Activated T-cell treated with anti-CD3 and anti-CD28 coated beads, Interleukin-2, amount 50 U/mL, for 72 hours (primary cell): ENCODE measurements at places on chromosomes 7 and 10. TPM values are rescaled to one million over a fixed set of nuclear protein-coding genes. Genes with fewer than 3 reads are reported as not detected.

- no peaks in the 10 kb centered on the region for H3K4me1 ChIP-seq
- no peak overlapping the region for H3K4me3 ChIP-seq
- no peak for DNase-seq
- no peaks in the 10 kb centered on the region for H3K36me3 ChIP-seq
- H3K27ac ChIP-seq = no peak overlapping the region
Observed at GRCh38 chr10:36692759-36693158, 432.6 kb upstream of the ANKRD30A start.

DNA sequence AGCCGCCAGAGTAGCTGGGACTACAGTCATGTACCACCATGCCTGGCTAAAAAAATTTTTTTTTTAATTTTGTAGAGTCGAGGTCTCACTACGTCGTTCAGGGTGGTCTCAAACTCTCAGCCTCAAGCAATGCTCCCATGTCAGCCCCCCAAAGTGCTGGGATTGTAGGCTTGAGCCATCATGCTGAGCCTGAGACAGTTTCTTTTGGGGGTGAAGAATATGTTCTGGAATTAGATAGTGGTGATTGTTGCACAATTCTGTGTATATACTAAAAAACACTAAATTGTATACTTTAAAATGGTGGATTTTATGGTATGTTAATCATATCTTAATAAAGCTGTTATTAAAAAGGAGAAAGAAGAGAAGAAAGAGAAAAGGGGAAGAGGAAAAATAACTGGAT is 1.5 kb downstream of the CUZD1 start:
- H3K4me1 ChIP-seq = peaks cover 4% of the 10 kb centered on the region
- H3K27me3 ChIP-seq = no peaks in the 10 kb centered on the region
- no peak for DNase-seq

DNA sequence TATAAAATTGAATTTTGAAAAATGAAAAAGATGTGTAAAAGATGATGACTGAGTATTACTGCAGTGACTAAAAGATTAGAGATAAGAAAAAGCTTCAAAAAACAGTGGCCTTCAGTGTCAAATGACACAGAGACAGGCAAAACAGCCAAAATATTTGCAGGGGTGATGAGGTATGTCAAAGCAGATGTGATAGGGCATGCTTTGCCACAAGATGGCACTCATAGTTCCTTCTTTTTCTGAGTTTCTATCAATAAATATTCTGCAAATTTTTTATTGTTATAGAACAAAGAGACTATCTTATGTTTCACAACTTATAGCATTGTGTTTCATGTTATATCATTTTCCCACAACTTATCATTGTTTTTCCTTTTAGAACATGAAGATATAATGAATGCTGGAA is 344.1 kb upstream of the HPS1 start:
- no peaks in the 10 kb centered on the region for H3K36me3 ChIP-seq
- H3K4me1 ChIP-seq = no peaks in the 10 kb centered on the region
- H3K27me3 ChIP-seq = no peaks in the 10 kb centered on the region
- no peak for DNase-seq

- peak overlapping the region; percentile 81 for H3K27ac ChIP-seq
- H3K36me3 ChIP-seq = peaks cover 9% of the 10 kb centered on the region
- H3K4me1 ChIP-seq = peaks cover 8% of the 10 kb centered on the region
Observed at GRCh38 chr7:26305090-26305868, 13.6 kb downstream of the SNX10 start.

GRCh38 chr7:95269640-95270039 is 54.7 kb downstream of the PON1 start:
- peaks cover 9% of the 10 kb centered on the region for H3K4me1 ChIP-seq
- H3K4me3 ChIP-seq = peak overlapping the region; percentile 19
- DNase-seq = no peak
- peak overlapping the region; percentile 49 for H3K27ac ChIP-seq
- no peaks in the 10 kb centered on the region for H3K36me3 ChIP-seq

- H3K27ac ChIP-seq = no peak overlapping the region
- H3K27me3 ChIP-seq = no peaks in the 10 kb centered on the region
- H3K4me1 ChIP-seq = peaks cover 6% of the 10 kb centered on the region
- no peak overlapping the region for H3K4me3 ChIP-seq
Observed at GRCh38 chr7:37247861-37248260, 200.8 kb downstream of the ELMO1 start.

DNA sequence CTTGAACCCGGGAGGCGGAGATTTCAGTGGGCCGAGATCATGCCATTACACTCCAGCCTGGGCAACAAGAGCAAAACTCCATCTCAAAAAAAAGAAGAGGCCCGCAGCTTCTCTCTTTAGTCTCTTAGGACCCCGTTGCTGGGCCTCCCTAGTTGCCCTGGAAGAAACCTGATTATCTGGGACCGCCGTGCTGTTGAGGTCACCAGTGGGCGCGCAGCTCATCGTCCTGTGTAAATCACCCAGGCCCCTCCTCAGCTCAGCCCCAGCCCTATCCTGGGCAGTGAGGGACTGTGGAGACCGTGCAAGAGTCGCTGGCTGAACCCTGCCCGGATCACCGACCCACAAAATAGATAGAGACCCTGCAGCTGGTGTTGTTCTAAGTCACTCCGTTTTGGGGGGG is 85.0 kb downstream of the UNCX start:
- H3K36me3 ChIP-seq = no peaks in the 10 kb centered on the region
- H3K27me3 ChIP-seq = no peaks in the 10 kb centered on the region
- no peak overlapping the region for H3K4me3 ChIP-seq
- DNase-seq = no peak

- H3K4me1 ChIP-seq = no peaks in the 10 kb centered on the region
- no peak for DNase-seq
- H3K4me3 ChIP-seq = no peak overlapping the region
- H3K36me3 ChIP-seq = no peaks in the 10 kb centered on the region
- H3K27ac ChIP-seq = no peak overlapping the region
Observed at GRCh38 chr7:131642429-131642828, 86.0 kb upstream of the PODXL start.

DNA sequence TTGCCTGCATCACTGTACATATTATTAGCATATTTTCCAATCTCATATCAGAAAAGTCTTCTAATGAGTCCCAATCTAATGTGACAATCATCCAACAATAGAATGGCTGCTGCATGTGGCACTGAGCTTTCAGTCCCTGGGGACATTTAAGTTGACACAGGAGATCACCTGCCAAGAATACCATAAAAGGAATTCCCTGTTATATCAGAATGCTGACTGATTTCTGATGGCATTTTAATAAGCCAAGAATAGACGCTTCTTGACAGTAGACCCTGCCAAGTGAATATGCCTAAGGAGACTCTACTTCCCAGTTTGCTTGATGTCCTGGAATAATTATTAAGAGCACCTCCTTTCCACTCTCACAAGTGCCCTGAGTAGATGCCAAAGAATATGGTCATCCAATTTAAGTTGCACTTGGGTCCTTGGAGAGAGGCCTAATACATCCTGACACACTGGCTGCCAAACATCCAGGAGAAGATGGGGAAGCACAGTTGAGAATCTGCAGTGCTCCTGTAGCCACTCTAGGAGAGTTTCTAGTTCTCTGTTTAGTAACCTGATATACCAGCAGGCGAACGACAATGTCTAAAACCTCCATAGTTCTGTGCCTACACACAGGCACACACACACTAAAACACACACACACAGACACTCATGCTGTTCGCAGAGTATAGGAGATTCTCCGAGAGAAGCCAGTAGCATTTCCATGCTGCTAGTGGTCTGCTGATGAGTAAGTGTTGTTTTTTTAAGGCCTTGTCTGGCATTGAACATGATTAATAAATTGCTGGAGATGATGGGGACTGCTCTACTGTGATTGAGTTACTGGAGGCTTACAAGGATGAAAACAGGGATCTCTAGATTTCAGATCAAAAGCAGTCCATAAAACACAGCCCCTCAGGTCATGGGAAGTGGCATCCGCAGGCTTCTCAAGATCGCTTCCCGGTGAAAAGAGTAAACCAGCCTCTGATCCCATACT is 369.6 kb downstream of the KCNMA1 start:
- no peaks in the 10 kb centered on the region for H3K36me3 ChIP-seq
- DNase-seq = no peak
- peaks cover 15% of the 10 kb centered on the region for H3K4me1 ChIP-seq
- no peak overlapping the region for H3K4me3 ChIP-seq

GRCh38 chr10:124647421-124648130 is 96.6 kb downstream of the FAM53B start:
- peak; percentile 73 for DNase-seq
- no peaks in the 10 kb centered on the region for H3K27me3 ChIP-seq
- H3K36me3 ChIP-seq = peaks cover 2% of the 10 kb centered on the region
- H3K4me3 ChIP-seq = peak overlapping the region; percentile 75

GRCh38 chr10:121608469-121609190 is 10.4 kb upstream of the FGFR2 start:
- no peaks in the 10 kb centered on the region for H3K4me1 ChIP-seq
- H3K36me3 ChIP-seq = no peaks in the 10 kb centered on the region
- no peak overlapping the region for H3K27ac ChIP-seq

GRCh38 chr10:11908536-11908935 is 85.4 kb downstream of the PROSER2 start:
- no peaks in the 10 kb centered on the region for H3K27me3 ChIP-seq
- no peaks in the 10 kb centered on the region for H3K36me3 ChIP-seq
- no peak overlapping the region for H3K27ac ChIP-seq
- no peak for DNase-seq

DNA sequence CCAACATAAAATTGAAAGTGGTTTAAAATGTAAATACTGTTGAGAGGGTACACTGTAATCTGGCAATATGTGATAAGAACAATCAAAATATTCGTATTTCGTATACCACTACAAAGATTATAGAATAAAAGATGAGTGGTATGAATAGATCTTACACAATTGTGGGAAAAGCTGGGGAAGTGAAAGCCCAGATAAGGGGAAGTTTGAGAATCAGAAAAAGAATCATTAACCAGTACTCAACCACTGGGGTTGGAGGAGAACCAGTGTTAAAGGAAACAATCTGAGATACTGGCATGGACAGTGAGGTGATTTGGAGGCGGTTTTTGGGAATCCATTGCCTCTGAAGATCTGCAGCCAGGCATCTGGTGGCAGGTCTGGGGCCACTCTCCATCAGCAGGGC is 59.7 kb upstream of the CDK14 start:
- no peak overlapping the region for H3K27ac ChIP-seq
- no peak for DNase-seq
- peaks cover 6% of the 10 kb centered on the region for H3K27me3 ChIP-seq
- H3K4me3 ChIP-seq = no peak overlapping the region

DNA sequence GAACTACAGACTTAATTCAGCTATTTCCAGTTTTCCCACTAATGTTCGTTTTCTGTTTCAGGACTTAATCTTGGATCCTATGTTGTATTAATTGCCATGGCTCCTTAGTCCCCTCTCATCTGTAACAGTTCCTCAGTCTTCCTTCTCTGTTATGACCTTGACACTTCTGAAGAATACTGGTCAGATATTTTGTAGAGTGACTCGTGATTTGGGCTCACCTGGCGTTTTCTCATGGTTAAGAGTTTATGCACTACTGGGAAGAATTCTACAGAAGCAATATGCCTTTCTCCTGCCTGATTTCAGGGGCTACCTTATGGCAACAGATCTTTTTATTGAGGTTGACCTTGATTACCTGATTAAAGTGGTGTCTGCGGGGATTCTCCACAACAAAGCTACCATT is 239.4 kb downstream of the CHCHD3 start:
- no peaks in the 10 kb centered on the region for H3K36me3 ChIP-seq
- H3K27me3 ChIP-seq = no peaks in the 10 kb centered on the region
- no peak for DNase-seq
- no peak overlapping the region for H3K27ac ChIP-seq
- H3K4me1 ChIP-seq = no peaks in the 10 kb centered on the region

DNA sequence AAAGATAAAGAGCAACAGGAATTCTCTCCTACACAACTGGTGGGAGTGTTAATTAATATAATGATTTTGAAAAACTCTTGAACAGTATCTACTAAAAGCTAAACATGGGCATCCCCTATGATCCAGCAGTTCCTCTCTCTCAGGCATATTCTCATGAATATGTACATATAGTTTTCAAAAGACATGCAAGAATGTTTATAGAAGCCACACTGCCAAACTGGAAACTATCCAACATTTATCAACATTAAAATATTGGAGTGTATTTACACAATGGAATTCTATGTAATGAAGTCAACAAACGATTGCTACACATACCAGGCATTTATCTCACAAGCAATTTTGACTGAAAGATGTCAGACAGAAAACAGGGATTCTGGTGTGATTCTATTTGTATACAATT is 404.5 kb upstream of the ANKRD30A start:
- H3K4me1 ChIP-seq = no peaks in the 10 kb centered on the region
- H3K27ac ChIP-seq = no peak overlapping the region
- DNase-seq = no peak
- H3K4me3 ChIP-seq = no peak overlapping the region
- H3K27me3 ChIP-seq = no peaks in the 10 kb centered on the region

GRCh38 chr10:75825235-75825634 is 393.8 kb downstream of the LRMDA start:
- H3K27me3 ChIP-seq = no peaks in the 10 kb centered on the region
- no peaks in the 10 kb centered on the region for H3K4me1 ChIP-seq
- no peak overlapping the region for H3K27ac ChIP-seq
- DNase-seq = no peak

- peaks cover 2% of the 10 kb centered on the region for H3K36me3 ChIP-seq
- no peak overlapping the region for H3K27ac ChIP-seq
Observed at GRCh38 chr7:131365838-131366237, 38.2 kb downstream of the MKLN1 start.

DNA sequence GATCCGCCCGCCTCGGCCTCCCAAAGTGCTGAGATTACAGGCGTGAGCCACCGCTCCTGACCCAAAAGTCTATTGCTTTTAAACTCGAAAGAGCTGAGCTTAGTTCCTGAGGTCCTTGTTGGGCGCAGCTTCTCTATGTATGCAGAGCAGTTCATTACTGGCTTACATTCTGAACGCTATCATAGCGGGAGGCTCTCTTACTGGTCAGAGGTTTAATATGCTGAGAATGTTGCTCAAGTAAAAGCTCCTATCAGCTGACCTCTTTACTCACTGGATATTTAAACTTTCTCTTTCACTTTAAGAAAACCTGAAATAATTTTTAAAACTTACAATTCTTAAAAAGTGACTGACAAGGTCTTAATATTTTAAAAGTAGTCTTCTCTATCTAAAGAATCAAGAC is 160.8 kb upstream of the WNT16 start:
- no peak overlapping the region for H3K27ac ChIP-seq
- no peaks in the 10 kb centered on the region for H3K4me1 ChIP-seq
- DNase-seq = no peak
- H3K36me3 ChIP-seq = no peaks in the 10 kb centered on the region

GRCh38 chr7:117479225-117480054 is at the start of gene CFTR:
Gene CFTR (plus strand): TSS chr7:117480025. CDS start chr7:117480095, 70 bp downstream.
- H3K4me3 ChIP-seq = peak within 1 kb of the TSS; percentile 17
- H3K27me3 ChIP-seq = peaks cover 48% of the 10 kb centered on the region
- no peak for DNase-seq
- H3K27ac ChIP-seq = no peak within 1 kb of the TSS

TAS2R4 gene
- total RNA-seq = 1.4 TPM

TAF5 gene
- 9.5 TPM for total RNA-seq

PON3 gene
- 0.31 TPM for total RNA-seq

CYP3A7 gene
- not detected for total RNA-seq

TWIST1 gene
- 0.48 TPM for total RNA-seq

MINDY4 gene
- total RNA-seq = 1.9 TPM

LIPK gene
- not detected for total RNA-seq

TTYH3 gene
- total RNA-seq = 36.4 TPM
